Esophagus squamous epithelium (tissue), 5 donors: ENCODE measurements at places on chromosomes 12 and 14.

DNA sequence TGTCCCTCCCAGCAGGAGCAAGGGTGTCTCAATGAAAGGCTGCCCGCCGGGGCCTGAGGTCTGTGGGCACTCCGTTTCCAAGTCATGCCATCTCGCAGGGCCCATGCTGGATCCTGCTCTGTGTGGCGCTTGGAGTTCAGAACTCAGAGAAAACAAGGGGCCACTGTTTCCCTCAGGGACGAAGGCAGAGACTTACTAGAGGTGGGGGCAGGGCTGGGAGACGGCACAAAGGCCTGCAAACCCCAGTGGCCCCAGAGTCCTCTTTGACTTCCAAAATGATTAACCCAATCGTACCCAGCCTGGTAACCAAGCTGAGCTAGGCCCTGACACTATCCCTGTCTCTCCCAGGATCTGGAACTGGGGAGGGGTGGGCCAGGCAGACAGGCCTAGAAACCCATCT is 95.8 kb downstream of the ITPK1 start:
- DNase-seq, result no peak

- no peak for DNase-seq
Observed at GRCh38 chr14:61573748-61574513, 121.4 kb upstream of the HIF1A start.

DNA sequence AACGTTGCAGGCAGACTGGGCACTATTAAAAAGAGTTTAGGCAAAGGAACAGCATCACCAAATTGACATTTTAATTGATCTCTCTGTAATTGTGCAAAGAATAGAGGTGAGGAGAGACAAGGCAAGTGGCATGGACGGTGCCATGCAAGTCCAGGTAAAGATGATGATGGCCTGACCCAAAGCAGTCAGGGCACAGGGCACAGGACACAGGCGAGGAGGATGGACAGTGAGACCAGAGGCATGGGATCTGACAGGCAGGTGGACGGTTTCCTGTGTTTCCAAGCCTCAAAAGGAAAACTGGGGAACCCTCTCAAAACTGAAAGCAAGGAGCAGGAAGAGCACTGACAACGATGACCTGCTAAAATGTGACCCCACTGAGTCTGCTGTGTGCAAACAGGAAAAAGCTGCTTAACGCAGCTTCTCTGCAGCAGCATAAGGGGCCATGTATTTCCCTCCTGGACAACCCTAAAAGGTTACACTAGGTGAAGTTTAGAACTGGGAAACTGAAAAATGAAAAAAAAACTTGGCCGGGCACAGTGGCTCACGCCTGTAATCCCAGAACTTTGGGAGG is 50.9 kb downstream of the CLIP1 start:
- DNase-seq, result no peak

DNA sequence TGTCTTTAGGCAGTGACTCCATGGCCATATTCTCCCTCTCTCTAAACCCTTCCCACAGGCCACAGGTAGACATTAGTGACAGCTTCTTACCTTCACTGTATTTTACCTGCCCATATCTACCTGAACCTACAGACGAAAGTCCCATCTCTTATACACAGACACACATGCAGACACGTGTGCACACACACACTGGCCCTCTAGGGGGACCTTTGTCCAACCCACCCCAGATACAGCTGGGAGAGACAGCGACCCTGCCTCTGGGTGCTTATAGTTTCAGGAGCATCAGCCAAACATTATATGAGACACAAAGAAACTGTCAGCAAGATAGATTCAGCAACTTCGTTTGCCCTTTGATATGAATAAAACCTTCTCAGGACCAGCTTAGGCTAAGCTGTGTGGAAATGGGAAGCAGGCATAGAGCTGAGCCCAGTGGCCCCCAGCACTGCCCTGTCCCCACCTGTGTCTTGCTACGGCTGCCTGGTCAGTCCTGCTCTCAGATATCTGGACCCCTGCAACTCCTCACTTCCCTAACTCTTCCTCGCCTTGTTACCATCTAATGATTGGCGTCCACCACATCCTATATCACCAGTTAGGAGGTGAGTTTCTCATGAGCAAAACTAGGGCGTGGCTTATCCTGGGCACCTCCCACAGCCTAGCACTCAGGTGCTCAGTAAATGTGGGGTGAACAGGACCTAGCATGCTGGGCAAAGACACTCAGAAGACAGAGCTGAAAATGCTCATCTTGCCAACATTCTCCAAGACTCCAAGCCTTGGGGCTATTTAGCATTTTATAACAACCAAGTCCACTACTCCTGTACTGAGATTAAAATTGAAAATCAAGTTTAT is 12.0 kb upstream of the CD9 start:
- DNase-seq, result no peak

GRCh38 chr14:98507264-98507663 is 764.7 kb downstream of the BCL11B start:
- no peak for DNase-seq

DNA sequence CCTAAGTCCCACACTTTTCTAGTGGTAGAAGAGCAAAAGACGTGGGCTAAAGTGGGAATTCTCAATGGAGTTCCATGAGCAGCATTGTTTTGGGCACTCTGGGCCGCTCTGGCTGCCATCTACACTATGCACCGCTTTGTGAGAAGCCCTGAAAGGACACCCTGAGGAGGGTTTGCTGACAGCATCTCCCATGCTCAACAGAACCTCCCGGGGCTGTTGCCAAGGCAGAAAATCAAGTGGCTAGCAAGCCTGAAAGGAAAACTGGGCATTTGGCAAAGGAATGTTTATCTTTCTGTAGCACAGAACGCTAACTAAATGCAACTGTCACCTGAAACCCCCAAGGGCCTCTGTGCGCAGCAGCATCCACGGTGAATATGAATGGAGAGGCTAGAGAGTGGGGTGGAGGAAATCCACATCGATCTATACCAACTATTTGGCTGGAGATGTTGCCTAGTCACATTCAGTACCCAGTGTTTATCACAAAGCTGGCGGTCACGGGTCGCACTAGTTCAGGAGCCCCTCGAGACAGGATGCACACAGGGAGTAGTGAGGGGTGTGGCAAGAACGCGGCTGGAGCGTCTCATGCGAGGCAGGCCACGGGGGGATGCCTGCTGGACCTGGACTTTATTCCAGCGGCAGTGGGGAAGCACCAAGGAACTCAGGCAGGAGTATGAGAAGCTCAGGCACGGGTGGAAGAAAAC is 14.2 kb downstream of the APPL2 start:
- no peak for DNase-seq

GRCh38 chr14:100846309-100846859 is 20.5 kb downstream of the MEG3 start:
- DNase-seq, result no peak

GRCh38 chr12:120874547-120875245 is 29.5 kb downstream of the SPPL3 start:
- no peak for DNase-seq

DNA sequence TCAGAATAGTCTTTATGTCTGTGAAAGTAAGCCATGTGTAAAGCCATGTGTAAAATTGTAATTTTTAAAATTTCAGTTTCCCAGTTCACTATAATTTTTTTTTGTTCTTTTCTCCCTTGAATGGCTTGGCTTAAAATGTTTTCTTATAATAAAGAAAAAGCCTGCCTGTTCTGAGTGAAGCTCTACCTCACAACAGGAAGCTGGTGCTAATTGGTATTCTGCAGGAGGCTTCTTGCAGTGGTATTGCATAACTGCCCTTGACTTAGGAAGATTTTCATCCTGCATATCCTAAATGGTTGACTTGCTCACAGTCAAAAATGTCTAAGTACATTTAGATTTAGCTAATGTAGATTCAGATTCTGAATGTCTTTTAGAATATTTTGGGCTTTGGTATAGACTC is 49.5 kb downstream of the ATP2A2 start:
- no peak for DNase-seq

DNA sequence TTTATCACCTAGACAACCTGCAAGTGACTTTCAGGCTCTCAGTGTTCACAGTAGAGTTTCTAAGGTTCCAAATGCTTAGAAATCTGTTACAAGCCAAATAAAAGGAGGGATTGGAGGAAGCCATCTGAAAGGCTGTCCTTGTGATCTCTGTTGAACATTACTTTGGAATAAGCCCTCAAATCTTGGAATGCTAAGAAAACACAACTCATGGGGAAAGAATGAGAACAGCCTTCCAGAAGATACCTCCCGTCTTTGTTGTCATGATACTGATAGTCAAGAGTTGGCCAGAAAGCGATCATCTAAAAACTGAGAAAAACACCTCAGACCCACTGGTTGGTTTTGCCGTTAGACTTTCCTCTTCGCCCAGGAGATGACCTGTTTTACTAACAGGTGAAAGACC is 44.4 kb upstream of the KCNK13 start:
- DNase-seq, result no peak

- DNase-seq, result no peak
Observed at GRCh38 chr14:104156142-104156541, 17.8 kb downstream of the KIF26A start.

DNA sequence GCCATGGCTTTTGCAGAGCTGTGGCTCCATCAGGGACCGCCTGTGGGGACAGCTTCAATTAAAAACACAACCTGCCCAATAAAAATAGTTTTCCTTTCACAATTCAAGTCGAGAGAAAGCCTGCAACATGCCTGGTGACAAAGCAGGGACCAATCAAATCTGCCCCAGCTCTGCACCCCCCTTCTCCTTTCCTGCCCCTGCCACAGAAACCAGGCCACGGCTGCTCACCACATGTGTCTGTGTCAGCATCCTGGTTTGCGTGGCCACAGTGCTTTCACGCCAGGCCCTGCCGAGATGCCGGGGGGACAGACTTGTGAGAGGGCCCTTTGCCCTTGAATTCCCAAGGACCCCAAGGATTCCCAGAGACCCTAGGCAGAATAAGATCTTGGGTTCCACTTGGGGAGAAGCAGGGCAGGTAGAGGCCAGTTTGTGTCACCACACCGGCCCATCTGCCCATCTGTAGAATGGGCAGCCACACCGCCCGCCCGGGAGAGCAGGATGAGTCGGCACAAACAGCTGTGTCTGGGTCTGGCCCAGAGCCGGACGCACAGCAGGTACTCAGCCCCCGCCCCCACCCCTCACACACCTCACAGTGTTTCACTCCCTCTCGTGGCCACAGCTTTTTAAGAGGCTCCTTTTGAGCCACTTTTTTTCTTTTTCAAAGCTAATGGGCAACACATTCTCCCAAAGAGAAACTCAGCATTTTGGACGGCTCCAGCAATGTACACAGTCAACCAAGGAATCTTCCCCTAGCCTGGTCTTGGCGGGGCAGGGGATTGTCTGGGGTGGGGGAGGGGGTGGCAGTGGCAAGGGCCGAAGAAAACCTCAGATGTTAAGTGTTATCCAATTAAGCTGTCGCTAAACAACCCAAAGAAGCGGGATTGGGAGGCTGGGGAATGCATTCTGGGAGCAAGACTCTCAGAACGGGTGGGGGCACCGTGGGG is 41.5 kb downstream of the BCL11B start:
- DNase-seq, result no peak

DNA sequence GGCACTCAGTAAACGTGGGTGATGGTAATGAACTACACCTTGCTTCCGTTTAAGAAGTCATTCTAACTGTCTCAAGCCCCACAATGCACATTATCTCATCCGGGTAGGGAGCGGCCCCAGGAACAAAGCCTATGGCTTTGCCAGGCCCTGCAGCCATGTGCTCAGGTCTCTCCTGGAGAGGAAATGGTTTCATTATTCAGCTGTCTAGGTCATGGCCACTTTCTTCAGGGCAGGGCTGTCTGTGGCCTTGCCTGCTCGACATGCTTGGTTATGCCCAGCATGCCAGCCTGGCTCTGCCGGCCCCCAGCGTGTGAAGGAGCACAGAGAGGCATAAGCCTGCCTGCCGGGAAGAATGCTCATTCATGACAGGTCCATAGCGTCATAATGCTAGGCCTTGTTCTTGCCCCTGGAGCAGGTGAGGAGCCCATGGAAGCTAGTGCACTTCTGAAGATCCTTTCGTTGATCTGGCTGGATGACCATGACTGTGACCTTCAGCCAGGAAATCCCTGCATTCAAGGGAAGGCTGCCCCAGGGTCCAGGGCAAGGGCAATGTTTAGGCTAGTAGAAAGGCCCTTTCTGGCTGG is 26.3 kb upstream of the FOS start:
- DNase-seq, result no peak

- DNase-seq, result no peak
Observed at GRCh38 chr14:101239065-101239464, 322.2 kb upstream of the DIO3 start.

DNA sequence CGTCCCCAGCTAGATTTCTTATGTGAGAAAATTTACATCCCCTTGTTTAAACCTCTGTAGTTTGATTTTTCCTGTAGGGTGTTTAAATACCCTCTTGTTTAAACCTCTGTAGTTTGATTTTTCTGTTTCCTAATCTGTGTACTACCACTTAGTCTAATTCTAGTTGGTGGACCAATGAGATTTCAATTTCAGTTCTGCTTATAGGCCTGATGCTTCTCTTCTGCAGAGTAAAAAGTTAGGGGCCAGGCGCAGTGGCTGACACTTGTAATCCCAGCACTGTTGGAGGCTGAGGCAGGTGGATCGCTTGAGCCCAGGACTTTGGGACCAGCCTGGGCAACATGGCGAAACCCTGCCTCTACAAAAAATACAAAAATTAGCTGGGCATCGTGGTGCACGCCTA is 11.5 kb downstream of the UBC start:
- DNase-seq, result no peak

GRCh38 chr12:39287409-39287808 is 155.5 kb downstream of the KIF21A start:
- DNase-seq, result no peak

- no peak for DNase-seq
Observed at GRCh38 chr12:96171905-96172304, 22.3 kb upstream of the ELK3 start.

GRCh38 chr14:23862513-23862912 is 91.1 kb upstream of the DHRS4 start:
- DNase-seq, result no peak

DNA sequence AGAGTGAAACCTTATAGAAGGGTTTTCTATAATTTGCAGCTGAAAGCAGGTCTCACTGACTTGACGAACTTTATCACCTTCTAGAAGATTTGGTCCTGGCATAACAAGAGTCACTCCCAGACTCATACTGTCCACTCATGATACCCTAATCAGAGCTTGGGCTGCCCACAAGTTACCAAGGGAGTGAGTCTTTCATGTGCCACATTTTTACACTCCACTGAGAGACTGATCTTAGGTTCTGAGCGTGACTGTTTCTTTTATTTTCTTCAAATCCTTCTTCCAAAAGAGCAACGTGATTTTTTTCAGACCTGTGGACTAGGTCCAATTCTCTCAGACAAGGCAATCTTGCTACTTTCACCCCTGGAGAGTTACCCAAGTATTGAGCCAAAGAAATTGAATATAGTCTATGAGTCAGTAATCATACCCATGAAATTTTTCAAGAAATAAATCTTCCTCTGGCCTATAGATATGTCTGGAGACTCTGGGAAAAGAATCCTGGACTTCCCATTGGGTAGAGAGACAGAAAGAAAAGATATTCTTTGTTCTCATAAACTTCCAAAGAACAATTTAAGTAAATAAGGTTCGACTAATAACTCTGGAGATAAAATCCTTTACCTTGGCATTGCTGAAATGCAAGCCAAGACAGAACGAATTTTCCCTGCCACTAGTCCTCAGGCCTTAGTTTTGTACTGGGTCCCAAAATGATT is 26.9 kb downstream of the SIX1 start:
- no peak for DNase-seq
